ENCODE measurements at places on chromosomes 7 and 10. TPM values are rescaled to one million over a fixed set of nuclear protein-coding genes. Genes with fewer than 3 reads are reported as not detected.

DNA sequence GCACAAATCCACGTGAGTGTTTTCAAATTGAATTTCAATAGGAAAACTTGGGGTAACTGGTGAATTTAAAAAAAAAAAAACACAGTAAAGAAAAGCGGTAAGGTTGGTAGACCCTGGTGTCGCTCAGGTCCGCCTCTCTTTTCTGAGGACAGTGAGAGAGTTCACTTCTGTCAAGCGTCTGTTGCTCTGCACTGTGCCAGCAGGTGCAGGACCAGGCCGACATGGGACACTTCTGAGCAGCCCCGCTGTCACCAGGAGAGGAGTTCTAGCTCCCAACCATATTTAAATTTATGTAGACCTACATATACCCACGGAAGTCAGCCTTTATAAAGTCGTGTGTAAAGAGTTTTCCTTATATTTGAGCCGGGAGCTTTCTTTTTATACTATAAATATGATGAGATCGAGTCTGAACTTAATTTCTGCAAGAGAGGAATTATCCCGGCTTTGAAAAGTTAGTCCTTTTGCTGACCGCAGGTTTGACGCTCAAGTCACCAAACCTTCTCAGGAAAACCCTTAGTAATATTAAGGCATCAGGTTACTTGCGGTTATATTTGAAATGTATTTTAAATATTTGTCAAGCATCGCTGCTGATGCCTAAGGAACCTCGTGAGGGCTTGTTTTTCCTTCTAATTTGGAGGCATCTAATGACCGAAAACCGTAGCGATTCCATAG, 531 bp downstream of the IKZF1 start:
- H3K36me3 ChIP-seq, result no peaks in the 10 kb centered on the region
- no peak for DNase-seq

- no peak overlapping the region for H3K4me3 ChIP-seq
Observed at GRCh38 chr7:66050990-66051448, 24.6 kb upstream of the ASL start.

GRCh38 chr10:80200259-80200658, 5.1 kb downstream of the ANXA11 start:
- peaks cover 2% of the 10 kb centered on the region for H3K36me3 ChIP-seq
- DNase-seq, result no peak
- H3K27me3 ChIP-seq, result no peaks in the 10 kb centered on the region
- peaks cover 76% of the 10 kb centered on the region for H3K4me1 ChIP-seq
- peak overlapping the region; percentile 14 for H3K4me3 ChIP-seq

GRCh38 chr7:143417734-143418383, 9.2 kb upstream of the EPHA1 start:
- H3K4me1 ChIP-seq, result peaks cover 14% of the 10 kb centered on the region
- no peak overlapping the region for H3K4me3 ChIP-seq
- no peak for DNase-seq
- no peaks in the 10 kb centered on the region for H3K36me3 ChIP-seq
- no peaks in the 10 kb centered on the region for H3K27me3 ChIP-seq

The NEURL1 gene
- 0.14 TPM for total RNA-seq

- no peaks in the 10 kb centered on the region for H3K4me1 ChIP-seq
- no peak for DNase-seq
- H3K4me3 ChIP-seq, result no peak overlapping the region
- no peak overlapping the region for H3K27ac ChIP-seq
- no peaks in the 10 kb centered on the region for H3K36me3 ChIP-seq
Observed at GRCh38 chr10:89555688-89556445, 20.5 kb upstream of the SLC16A12 start.

The TLX1 gene
- not detected for total RNA-seq

The PDIA4 gene
- 35.3 TPM for total RNA-seq

The NUTM2A gene
- 1.2 TPM for total RNA-seq

GRCh38 chr7:157764193-157764592, 427.4 kb downstream of the DNAJB6 start:
- no peak for DNase-seq
- H3K36me3 ChIP-seq, result no peaks in the 10 kb centered on the region
- H3K27me3 ChIP-seq, result peaks cover 8% of the 10 kb centered on the region
- no peak overlapping the region for H3K27ac ChIP-seq
- H3K4me3 ChIP-seq, result no peak overlapping the region

GRCh38 chr7:76262683-76263402, 39.6 kb upstream of the HSPB1 start:
- H3K4me1 ChIP-seq, result peaks cover 17% of the 10 kb centered on the region
- no peak for DNase-seq
- no peak overlapping the region for H3K27ac ChIP-seq
- peaks cover 41% of the 10 kb centered on the region for H3K27me3 ChIP-seq
- no peak overlapping the region for H3K4me3 ChIP-seq

DNA sequence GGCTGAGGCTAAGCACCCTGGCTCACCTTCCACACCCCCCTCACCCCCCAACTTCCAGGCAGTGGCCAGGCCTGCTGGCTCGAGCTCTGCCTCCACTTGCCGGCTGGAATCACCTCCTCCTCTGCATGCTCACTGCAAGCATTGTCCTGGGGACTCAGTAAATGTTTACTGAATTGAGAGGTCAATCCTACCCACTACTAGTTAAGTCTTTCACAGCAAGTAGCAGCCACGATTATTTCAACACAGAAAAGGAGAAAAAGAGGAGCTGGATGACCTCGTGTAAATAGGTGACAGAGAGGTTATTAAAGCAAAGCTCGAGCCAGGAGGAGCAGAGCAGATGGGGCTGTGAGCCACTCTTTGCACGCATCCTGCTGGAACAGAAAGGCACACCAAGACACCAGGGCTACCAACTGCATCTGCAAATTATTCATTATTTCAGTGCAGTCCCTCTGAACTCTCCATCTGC, 32.1 kb downstream of the HIPK2 start:
- H3K36me3 ChIP-seq, result no peaks in the 10 kb centered on the region
- H3K4me1 ChIP-seq, result peaks cover 79% of the 10 kb centered on the region
- no peak overlapping the region for H3K4me3 ChIP-seq
- peak; percentile 65 for DNase-seq
- H3K27me3 ChIP-seq, result no peaks in the 10 kb centered on the region

The CDNF gene
- 5.4 TPM for total RNA-seq

The DCLRE1A gene
- 5.7 TPM for total RNA-seq

The MKI67 gene
- total RNA-seq, result 0.50 TPM

GRCh38 chr7:50954716-50955115, 172.0 kb upstream of the GRB10 start:
- H3K4me3 ChIP-seq, result no peak overlapping the region
- H3K4me1 ChIP-seq, result no peaks in the 10 kb centered on the region
- H3K27ac ChIP-seq, result no peak overlapping the region

- peaks cover 6% of the 10 kb centered on the region for H3K36me3 ChIP-seq
- H3K27me3 ChIP-seq, result no peaks in the 10 kb centered on the region
- H3K4me3 ChIP-seq, result no peak overlapping the region
- DNase-seq, result no peak
- no peak overlapping the region for H3K27ac ChIP-seq
- H3K4me1 ChIP-seq, result peaks cover 3% of the 10 kb centered on the region
Observed at GRCh38 chr7:91109200-91109599, 155.0 kb upstream of the FZD1 start.

GRCh38 chr7:119943942-119944600, 328.9 kb upstream of the KCND2 start:
- H3K36me3 ChIP-seq, result no peaks in the 10 kb centered on the region
- H3K27ac ChIP-seq, result no peak overlapping the region
- H3K27me3 ChIP-seq, result no peaks in the 10 kb centered on the region
- H3K4me1 ChIP-seq, result no peaks in the 10 kb centered on the region
- H3K4me3 ChIP-seq, result no peak overlapping the region
